ENCODE measurements at places on chromosomes 3 and 15. TPM values are rescaled to one million over a fixed set of nuclear protein-coding genes. Genes with fewer than 3 reads are reported as not detected.

Gene SKIC8
- 73.2 TPM for total RNA-seq

Gene GOLGA6A
- total RNA-seq: not detected

Gene BCHE
- 39.0 TPM for total RNA-seq

Gene HYAL1
- 6.2 TPM for total RNA-seq

Gene THBS1
- 0.35 TPM for total RNA-seq

Gene P2RY13
- total RNA-seq: not detected
